Inflammatory macrophage (primary cell): ENCODE measurements at places on chromosomes 13 and 19.

- DNase-seq, result no peak
Observed at GRCh38 chr19:43939557-43940260, 4.6 kb upstream of the ZNF45 start.

DNA sequence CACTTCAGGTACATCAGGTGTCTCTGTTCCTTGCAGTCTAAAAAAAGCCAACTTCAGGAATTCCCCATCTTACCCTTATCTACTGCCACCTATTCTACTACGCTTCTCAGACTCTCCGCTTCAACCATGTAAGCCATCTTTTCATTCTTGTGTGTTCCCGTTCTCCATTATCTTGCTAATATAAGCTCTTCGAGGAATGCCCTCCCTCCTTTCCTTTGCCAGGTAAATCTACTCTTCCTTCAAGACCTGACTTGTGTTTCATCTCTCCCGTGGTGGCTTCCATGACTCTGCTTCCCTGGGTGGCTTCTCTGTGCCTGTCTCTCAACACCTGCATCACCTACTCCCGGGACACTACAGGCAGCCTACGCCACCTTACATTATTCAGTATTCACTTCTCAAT is 42.3 kb upstream of the MEDAG start:
- no peak for DNase-seq

GRCh38 chr19:55115446-55116065 is 1.9 kb downstream of the PPP1R12C start:
- no peak for DNase-seq

- no peak for DNase-seq
Observed at GRCh38 chr13:103521532-103521931, 455.3 kb upstream of the SLC10A2 start.

GRCh38 chr19:47644743-47645482 is 36.0 kb downstream of the BICRA start:
- no peak for DNase-seq

- DNase-seq, result no peak
Observed at GRCh38 chr13:107937848-107938247, 277.5 kb downstream of the LIG4 start.
